ENCODE measurements at places on chromosomes 11 and 22. TPM values are rescaled to one million over a fixed set of nuclear protein-coding genes. Genes with fewer than 3 reads are reported as not detected.

ROM1 gene
- 1.9 TPM for total RNA-seq

DNA sequence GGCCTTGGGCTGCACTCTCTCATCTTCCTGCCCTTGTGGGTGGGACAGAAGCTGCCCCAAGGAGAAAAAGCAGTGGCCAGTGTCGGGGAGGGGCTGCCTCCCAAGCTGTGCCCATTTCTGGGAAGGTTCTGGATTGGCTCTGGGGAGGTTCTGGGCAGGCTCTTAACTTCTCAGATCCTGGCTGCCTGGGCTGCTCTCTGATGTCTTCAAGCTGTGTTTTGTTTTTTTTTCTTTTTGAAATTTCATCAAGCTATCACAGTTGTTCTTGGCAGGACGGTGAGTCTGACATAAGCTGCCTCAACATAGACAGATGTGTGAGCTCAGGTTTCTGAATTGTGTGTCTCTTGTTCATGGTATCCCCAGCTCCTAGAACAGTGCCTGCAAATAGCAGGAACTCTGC is 1032.0 kb downstream of the BRD1 start:
- no peaks in the 10 kb centered on the region for H3K4me1 ChIP-seq
- H3K27ac ChIP-seq: no peak overlapping the region

GRCh38 chr11:88100151-88100550 is 75.1 kb downstream of the RAB38 start:
- no peaks in the 10 kb centered on the region for H3K36me3 ChIP-seq
- no peaks in the 10 kb centered on the region for H3K4me1 ChIP-seq
- peaks cover 8% of the 10 kb centered on the region for H3K27me3 ChIP-seq
- no peak overlapping the region for H3K4me3 ChIP-seq
- DNase-seq: no peak

MMP3 gene
- total RNA-seq: not detected

BEST1 gene
- total RNA-seq: 0.15 TPM

VWCE gene
- 0.94 TPM for total RNA-seq

- H3K4me1 ChIP-seq: no peaks in the 10 kb centered on the region
- peaks cover 6% of the 10 kb centered on the region for H3K27me3 ChIP-seq
- DNase-seq: no peak
- no peak overlapping the region for H3K27ac ChIP-seq
- no peak overlapping the region for H3K4me3 ChIP-seq
Measured at GRCh38 chr11:7977232-7977917, 9.8 kb upstream of the EIF3F start.

DNA sequence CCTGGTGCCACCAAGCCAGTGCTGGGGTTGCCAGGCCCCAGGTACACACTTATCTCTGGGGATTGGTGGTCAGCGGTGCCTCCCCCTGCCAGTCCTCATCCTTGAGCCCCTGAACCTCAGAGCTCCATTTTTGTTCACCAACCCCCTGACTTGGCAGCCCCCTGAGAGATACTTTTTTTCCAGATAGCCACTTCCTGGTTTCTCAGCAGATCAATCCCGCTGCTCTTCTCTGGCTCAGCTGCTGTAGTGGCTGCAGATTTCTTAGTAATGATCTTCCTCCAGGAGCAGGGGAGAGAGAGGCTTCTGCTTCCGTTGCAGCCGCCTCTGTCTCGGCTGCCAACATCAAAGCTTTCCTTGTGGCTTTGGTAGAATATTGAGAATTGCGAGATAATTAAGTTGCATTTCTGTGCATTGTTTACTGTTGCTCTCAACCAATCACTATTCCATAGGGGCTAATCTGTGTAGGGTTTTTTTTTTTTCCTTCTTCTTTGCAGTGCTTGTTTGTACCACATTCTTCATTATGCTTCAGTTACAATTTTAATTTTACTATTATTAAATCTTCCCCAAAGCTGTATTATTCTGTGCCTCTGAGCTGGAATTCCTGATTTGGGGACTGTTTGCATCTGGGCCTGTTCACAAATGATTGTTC is 92.1 kb downstream of the PKNOX2 start:
- no peak overlapping the region for H3K27ac ChIP-seq
- H3K36me3 ChIP-seq: no peaks in the 10 kb centered on the region
- DNase-seq: no peak
- no peak overlapping the region for H3K4me3 ChIP-seq

OR52N4 gene
- total RNA-seq: 1.6 TPM

PLXNB2 gene
- total RNA-seq: 3.7 TPM

DNA sequence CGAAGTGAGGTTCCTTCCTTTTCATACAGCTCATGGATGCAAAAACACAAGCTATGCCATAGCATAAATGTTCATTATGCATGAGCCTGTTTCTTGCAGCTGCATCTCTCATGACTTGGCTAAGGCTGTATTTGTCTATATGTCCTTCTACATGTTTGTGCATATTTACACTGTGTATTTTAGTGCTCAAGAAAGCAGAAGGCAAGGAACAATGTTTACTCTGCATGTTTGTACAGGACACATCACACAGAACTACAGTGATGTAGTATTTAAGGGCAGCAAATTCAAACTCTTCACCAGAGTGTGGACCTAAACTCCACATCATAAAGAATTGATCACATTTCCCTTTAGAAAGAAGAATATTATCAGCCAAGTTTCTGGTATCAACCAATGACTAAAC is 170.3 kb downstream of the CADM1 start:
- peaks cover 4% of the 10 kb centered on the region for H3K27me3 ChIP-seq
- no peak for DNase-seq
- no peaks in the 10 kb centered on the region for H3K4me1 ChIP-seq
- no peaks in the 10 kb centered on the region for H3K36me3 ChIP-seq
- H3K27ac ChIP-seq: no peak overlapping the region

PANX3 gene
- not detected for total RNA-seq

TUB gene
- 0.27 TPM for total RNA-seq

GRCh38 chr22:47598864-47599263 is 836.4 kb downstream of the TBC1D22A start:
- no peaks in the 10 kb centered on the region for H3K27me3 ChIP-seq
- no peaks in the 10 kb centered on the region for H3K36me3 ChIP-seq
- H3K4me1 ChIP-seq: no peaks in the 10 kb centered on the region
- DNase-seq: no peak

DNA sequence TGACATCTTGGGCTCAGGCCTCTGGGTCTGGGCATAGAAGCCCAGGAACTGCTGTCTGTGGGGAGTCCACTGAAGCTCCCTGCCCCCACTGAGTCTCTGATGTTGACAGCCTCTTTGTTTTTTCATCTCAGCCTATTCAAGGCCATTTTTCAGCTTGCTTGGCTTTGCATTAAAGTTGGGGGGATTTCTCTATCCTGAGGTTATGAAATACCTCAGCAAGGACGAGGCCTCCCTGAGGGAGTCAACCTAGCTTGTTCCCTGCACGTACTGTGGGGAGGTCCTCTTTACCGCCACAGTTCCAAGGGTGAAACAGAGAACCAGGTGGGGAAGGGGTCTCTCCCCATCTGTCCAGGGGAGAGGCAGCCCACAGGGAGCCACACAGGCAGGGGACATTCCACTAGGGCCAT is 8.4 kb downstream of the KCNQ1OT1 start:
- H3K27ac ChIP-seq: no peak overlapping the region
- H3K4me1 ChIP-seq: no peaks in the 10 kb centered on the region
- no peaks in the 10 kb centered on the region for H3K36me3 ChIP-seq
- no peak overlapping the region for H3K4me3 ChIP-seq
- no peaks in the 10 kb centered on the region for H3K27me3 ChIP-seq

PNPLA3 gene
- total RNA-seq: not detected

PGA5 gene
- not detected for total RNA-seq

DNA sequence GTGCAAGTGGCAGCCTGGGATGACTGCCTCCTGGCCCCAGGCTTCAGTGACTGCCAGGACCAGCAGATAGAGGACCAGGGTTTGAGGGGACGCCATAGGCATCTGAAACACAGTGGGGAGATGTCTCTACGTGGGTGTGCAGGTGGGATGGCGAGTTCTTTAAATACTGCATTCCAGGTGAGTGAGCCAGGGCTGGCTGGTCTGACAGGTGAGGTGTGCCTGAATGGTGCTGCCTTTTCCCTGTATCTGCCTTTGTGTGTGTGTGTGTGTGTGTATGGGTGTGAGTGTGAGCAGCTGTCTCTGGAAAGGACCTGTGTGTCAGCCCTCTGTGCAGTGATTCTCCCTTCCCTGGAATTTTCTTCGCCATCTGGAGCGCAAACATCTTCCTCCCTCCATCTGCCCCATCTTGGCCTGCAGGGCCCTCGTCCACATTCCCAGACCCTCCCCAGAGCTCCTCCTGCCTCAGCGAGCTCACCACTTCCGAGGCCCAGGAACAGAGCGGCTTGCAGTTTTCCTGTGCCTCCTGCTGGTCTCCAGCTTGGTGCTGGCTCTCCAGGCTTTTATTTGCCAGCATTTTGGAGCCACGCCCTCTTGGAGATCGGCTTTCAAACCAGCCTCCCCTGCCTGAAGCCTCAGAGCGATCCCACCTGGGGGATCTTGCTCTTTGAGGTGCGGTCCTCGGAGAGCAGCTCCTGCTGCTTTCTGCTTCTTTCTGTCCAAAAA is at the start of gene GPHA2:
GPHA2 (minus strand) TSS at position 535 of the 723 bp plus-strand sequence; CDS start at position 102, 433 bp downstream.
- H3K4me1 ChIP-seq: no peaks in the 10 kb centered on the region
- H3K36me3 ChIP-seq: peaks cover 26% of the 10 kb centered on the region
- no peak within 1 kb of the TSS for H3K27ac ChIP-seq
- H3K27me3 ChIP-seq: no peaks in the 10 kb centered on the region
- DNase-seq: no peak

GPR83 gene
- total RNA-seq: 0.15 TPM

MAP6 gene
- 0.44 TPM for total RNA-seq

ACRV1 gene
- not detected for total RNA-seq

- no peaks in the 10 kb centered on the region for H3K27me3 ChIP-seq
- peaks cover 33% of the 10 kb centered on the region for H3K4me1 ChIP-seq
- H3K36me3 ChIP-seq: peaks cover 83% of the 10 kb centered on the region
Measured at GRCh38 chr11:2976294-2977063, 15.7 kb downstream of the NAP1L4 start.

All from CD4-positive, CD25-positive, alpha-beta regulatory T cell (primary cell).